ENCODE measurements at places on chromosomes 3 and 15.
A peak's percentile ranks its signal among the peaks of the same experiment; 100 is the strongest.

DNA sequence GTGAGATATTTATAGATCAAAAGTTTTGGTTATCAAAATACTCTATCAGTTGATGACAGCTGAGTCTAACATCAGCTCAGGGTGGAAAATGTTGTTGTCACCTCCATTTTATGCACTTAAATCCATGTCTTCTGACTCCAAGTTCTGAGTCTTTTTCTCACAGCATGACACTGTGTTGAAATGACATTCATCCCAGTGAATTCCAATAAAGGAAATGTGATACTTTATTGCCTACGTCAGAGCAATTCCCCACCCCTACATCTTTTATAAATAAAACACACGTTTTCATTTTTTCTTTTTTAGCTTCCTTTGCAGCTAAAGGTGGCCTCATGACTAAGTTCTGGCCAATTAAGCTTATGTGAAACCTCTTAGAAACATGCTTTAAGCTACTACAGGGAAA is 10.7 kb downstream of the DRD3 start:
- DNase-seq, result no peak

DNA sequence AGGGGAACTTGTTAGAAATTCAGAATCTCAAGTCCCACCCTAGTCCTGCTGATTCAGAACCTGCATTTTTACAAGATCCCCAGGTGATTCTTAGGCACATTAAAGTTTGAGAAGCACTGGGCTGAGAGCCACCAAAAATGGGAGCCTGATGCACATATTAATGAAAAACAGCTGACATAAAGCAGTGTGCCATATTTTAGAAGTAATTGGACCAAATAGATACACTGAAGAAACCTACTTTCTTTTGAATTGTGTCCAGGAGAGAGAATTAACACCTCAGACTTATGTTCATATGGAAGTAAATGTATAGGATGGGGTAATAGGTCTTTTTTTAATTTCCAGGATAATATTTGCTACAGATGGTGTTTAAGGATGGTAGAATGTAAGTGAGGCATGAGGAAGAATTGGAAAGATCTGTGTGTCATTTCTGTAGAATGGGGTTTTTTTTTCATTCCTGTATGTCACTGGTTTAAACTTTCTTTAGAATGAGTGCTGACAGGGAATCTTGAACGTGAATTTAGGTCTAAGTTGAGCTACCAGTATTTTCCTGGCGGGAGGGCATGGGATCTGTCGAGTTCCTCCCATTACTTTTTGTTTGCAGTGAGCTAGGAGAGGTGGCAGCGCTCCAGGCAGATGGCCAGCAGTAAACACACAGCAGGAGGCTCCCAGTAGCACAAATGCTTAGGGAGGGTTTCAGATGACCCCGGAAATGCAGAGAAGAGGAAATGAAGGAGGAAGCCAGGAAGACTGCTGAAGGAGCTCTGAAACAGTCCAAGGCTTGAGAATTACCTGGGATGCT is 185.6 kb downstream of the PLCL2 start:
- DNase-seq, result no peak

DNA sequence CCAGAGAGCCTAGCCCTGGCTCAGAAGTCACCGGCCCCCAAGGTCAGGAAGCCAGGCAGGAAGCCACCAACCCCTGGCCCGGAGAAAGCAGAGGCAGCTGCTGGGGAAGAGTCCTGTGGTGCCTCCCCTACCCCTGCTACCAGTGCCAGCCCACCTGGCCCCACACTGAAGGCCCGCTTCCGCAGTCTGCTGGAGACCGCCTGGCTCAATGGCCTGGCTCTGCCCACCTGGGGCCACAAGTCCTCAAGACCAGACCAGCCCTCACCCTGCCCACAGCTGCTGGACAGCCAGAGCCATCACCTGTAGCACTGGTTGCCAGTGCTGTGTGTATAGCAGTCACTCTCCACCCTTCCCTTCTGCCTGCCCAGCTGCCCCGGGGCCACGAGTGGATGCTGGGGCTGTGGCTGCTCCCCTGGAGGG is 9.1 kb downstream of the C15orf39 start:
- no peak for DNase-seq

DNA sequence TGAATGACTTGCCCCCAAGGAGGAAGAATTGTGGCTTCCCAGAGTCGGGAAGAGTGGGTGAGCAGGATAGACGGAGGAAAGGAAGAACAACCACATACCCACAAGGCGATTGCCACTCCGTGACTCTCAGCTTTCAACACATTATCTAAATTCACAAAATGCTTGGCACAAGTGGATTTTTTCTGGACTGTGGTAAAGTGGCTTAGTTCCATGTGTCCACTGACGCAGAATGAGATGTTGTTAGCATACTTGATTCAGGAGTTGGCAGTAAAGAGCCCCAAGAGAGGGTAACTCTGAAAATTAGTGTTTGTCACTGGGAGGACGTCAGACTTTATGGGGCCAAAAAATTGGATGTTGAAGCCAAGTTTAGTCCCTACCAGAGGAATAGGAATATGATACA is 198.8 kb upstream of the CTNNB1 start:
- no peak for DNase-seq

- no peak for DNase-seq
Measured at GRCh38 chr3:104291878-104292277, 1074.8 kb upstream of the ALCAM start.

- no peak for DNase-seq
Measured at GRCh38 chr3:46412786-46413298, 5.8 kb downstream of the CCRL2 start.

GRCh38 chr3:157109267-157110141 is 50.4 kb downstream of the CCNL1 start:
- no peak for DNase-seq

- no peak for DNase-seq
Measured at GRCh38 chr3:129040579-129041300, 19.8 kb upstream of the GP9 start.

DNA sequence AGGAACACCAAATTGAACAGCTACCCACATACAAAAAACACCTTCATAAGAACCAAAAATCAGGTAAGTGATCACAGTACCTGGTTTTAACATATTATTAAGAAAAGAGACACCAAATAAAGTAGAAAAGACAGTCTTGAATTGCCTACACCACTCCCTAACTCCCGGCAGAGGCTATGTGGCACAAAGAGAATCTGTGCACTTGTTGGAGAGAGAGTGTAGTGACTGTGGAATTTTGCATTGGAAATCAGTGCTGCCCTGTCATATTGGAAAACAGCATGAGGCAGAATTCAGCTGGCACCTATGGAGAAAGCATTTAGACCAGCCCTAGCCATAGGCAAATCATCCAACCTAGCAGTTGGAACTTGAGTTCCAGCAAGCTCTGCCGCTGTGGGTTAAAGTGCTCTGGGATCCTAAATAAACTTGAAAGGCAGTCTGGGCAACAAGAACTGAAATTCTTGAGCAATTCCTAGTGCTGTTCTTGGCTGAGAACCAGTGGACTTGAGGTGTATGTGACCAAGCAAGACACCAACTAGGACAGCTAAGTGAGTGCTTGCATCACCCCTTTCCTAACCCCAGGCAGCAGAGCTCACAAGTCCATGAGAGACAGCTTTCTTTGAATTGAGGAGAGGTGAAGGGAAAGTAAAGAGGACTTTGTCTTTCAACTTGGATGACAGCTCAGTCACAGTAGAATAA is 969.6 kb upstream of the ALCAM start:
- DNase-seq, result no peak

DNA sequence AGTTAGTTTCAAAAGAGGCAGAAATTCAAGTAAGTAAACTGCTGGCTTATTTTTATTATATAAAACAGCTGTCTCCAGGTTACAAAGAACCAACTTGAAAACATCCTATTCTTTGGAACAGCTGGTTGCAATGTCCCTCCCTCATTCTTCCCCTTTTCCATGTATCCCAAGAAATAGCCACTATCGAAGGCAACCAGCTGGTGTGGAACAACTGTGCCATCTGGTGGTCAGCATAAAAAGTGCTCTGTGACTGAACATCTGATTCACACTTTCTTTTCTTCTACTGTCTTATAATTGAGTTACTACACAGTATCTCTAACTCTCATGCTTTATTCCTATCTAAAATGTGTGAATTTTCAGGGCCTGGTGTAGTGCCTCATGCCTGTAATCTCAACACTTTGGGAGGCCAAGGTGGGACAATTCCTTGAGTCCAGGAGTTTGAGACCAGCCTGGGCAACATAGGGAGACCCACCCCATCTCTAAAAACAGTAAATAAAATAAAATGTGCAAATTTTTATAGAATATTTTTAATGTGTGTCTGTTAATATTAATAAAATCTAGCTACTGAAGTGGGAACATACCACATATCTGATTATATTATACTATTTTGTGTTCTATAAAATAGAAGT is 9.6 kb downstream of the OSBPL11 start:
- no peak for DNase-seq

DNA sequence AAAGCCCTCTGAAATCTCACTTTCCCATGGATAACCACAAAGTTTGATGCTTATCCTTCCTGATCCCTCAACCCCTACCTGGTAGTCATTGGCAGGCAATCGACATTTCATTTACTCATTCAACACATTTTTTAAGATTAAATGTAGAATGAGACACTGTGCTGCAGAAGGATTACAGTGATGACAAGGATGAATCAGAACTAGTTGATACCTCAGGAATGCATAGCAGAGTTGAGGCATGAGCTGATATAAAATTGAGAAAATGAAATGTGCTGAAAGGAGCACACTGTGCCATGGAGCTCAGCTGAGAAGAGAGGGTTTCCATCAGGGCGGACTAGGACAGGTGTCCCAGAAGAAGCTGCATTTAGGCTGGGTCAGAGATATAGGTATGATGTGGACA is 48.9 kb upstream of the ACTL6A start:
- DNase-seq, result no peak

GRCh38 chr3:12869035-12869621 is 27.8 kb upstream of the RPL32 start:
- peak; percentile 50 for DNase-seq

DNA sequence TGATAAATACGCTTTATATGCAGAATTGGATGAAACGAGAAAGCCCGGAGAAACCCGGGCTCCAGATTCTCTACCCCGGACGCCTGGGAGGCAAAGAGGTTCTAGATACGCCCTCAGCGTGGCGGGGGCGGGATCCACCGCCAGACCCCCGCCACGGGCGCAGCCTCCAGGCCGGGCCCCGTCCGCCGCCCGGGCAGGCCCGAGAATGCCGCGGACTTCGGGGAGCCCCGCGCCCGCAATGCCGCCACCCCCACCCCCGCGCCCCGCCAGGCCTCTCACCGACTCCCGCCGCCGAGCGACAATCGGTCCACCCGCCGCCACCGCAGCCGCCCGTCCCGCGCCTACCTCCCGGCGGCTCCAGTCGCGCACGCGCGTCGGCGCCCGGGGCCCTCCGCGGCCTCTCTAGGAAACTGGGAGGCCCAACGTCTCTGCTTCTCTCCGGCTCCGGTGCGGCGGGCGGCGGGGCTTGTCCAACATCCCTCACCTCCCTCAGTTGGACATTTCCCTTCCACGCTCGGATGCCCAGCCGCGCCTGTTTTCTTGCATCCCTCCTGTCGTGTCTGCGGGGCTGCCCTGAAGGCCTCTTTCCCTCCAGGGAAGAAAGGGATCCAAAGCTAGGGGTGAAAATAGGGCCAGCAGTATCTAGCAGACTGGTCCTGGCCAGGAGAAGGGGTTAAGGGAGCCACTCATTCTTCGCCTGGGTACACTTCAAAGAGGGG is at the start of gene ZNF445:
Gene ZNF445 (minus strand): TSS at position 359 of the 719 bp plus-strand sequence. CDS start 22,121 bp downstream, outside the sequence.
- DNase-seq, result peak; percentile 76

- no peak for DNase-seq
Measured at GRCh38 chr3:39101022-39101689, 6.3 kb downstream of the GORASP1 start.

DNA sequence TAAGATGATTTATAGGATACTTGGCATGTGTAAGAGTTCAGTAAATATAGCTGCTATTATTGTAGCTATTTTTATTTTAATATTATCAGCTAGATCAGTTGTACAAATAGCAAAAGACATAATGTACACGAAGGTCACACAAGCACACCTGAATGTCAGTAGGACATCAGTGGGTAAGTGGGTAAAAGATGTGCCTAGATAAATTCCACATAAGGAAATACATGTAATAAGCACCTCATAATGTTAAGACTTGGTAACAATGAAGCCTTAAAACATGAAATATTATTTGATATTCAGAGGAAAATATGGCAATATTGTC is 41.5 kb downstream of the ABHD2 start:
- DNase-seq, result no peak

GRCh38 chr3:142953443-142953842 is 10.0 kb downstream of the PAQR9 start:
- no peak for DNase-seq

GRCh38 chr3:123371426-123371825 is 77.5 kb downstream of the ADCY5 start:
- DNase-seq, result no peak

GRCh38 chr15:93486407-93487117 is 397.6 kb upstream of the RGMA start:
- DNase-seq, result no peak

GRCh38 chr15:33344111-33344510 is 33.3 kb downstream of the RYR3 start:
- no peak for DNase-seq

GRCh38 chr3:122977746-122978466 is 49.7 kb downstream of the SEMA5B start:
- DNase-seq, result no peak

DNA sequence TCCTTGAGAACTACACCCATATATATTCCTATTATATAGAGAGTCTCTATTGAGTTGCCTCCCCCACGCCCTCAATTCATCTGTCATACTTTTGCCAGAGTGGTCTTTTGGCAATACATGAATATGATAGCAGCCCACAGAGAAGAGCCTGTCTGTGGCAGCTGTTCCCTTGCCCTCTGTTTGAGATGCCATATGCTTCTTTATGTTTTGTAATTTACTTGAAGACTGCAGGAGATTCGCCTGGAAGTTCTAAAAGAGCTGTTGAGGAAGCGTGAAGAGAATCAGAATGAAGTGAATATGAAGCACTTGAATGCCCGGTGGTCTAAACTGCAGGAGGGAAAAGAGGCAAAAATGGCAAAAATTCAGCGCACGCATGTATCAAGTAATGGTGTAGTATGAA is 27.2 kb downstream of the CFAP91 start:
- DNase-seq, result no peak

- no peak for DNase-seq
Measured at GRCh38 chr3:85838921-85839320, 880.1 kb downstream of the CADM2 start.

DNA sequence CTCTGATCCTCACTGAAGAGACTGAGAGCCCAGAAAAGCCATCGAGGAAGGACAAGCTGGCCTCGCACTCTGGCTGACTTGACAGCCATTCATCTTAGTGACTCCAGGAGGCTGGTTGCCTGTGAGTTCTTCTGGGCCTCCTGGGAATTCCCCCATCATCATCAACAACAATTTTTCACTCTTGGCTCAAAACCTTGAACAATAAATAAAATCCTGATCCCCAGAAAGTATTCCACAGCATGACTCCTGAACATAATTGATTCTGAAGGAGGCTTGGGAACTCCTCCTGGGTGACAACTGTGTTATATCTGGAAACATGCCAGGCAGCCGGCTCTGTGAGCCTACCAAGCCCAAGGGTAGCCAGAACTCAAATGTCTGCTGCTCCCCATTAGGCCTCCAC is 188.6 kb downstream of the SHQ1 start:
- DNase-seq, result no peak

DNA sequence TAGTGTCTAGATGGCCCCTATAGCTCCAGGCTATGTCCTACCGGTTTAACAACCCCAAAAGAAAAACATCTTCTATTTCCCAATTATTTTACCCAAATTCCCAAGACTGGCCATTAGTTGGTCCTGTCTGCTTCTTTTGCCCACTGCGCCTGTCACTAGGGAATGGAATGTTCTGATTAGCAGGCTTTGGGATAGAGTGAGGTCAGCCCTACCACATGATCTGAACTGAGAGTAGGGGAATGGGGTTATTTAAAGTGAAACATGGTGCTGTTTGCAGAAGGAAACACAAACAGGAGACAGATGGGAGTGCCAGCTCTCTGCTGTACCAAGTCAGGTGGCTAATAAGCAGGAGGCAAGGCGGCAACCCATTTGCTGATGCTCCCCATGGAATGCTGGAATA is 635.6 kb upstream of the CFAP20DC start:
- DNase-seq, result no peak

Measured in activated B cell treated with CpG ODN at 0.5 μM for 24 hours (primary cell).